ENCODE measurements at places on chromosomes 7 and 10.

DNA sequence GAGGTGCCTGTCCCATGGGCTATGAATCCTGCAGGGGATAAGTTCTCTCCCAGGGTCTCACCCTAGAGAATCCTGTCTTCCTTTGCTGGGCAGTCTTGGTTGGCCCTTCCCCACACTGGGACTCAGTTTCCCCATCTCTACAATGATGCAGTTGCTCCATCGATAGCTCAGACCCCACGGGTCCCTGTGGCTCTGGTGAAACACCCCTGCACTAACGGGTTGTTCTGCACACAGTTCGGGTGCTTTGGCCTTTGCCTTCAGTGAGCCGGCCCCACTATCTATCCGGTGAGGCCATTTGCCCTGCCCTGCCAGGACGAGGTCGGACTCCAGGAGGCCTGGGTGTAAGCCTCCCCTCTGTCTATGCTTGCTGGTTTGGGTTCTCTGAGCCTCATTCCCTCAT is 76.5 kb upstream of the PCBD1 start:
- no peak for DNase-seq

DNA sequence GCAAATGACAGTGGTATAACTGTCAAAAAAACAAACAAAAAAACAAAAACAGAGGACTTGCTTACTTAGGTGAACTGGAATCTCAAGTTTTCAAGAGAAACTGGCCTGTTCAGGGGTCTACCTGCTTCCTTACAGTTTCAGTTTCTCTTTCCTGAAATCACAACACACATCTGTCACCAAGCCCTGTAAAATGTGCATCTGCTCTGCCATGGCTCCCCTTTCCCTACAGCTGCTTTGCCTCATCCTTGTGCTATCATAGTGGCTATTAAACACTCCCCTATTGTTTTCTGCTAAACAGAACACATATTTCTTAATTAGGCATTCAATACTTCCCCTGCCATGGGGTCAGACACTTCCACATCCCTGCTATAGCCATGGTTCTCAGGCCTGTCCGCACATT is 37.6 kb downstream of the CPED1 start:
- DNase-seq: no peak

DNA sequence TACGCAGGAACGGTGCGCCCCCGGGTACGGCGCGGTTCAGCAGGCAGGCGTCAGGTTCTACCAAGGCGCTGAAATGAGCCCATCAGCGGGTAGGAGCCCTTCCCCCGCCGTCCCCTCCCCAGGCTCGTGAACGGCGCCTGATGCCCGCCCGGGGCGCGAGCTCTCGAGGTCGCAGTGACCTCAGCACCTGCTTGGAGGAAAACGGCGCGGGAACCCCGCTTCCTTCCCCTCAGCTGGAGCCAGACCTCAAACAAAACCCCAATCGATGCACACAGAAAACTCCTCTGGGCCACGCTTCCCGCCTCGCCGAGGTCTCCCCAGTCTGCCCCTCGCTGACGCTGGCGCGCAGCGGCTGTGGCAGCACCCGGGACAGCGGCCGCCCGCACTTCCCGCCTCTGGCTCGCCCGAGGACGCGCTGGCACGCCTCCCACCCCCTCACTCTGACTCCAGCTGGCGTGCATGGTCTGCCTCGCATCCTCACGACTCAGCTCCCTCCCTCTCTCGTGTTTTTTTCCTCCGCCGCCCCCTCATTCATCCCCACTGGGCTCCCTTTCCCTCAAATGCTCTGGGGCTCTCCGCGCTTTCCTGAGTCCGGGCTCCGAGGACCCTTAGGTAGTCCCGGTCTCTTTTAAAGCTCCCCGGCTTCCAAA is 514 bp upstream of the GAD2 start:
- DNase-seq: no peak

GRCh38 chr7:37282927-37283326 is 165.7 kb downstream of the ELMO1 start:
- peak; percentile 8 for DNase-seq

DNA sequence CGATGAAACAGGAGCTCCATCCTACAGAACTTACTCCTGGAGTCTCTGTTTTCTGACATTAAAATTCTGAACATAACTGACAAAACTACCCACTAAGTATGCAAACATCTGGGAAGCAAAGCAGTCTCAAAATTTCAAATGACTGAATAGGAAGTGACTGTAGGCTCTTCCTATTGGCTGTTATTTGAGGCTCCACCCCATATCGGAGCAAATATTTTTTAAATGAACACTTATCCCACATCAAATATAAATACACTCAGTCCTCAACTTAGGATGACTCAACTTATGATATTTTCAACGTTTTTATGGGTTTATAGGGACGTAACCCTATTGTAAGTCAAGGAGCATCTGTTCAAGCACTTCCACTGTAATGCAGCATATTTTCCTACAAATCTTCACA is 8.8 kb downstream of the HSPA12A start:
- DNase-seq: no peak

GRCh38 chr10:121813211-121813815 is 114.5 kb downstream of the ATE1 start:
- no peak for DNase-seq

DNA sequence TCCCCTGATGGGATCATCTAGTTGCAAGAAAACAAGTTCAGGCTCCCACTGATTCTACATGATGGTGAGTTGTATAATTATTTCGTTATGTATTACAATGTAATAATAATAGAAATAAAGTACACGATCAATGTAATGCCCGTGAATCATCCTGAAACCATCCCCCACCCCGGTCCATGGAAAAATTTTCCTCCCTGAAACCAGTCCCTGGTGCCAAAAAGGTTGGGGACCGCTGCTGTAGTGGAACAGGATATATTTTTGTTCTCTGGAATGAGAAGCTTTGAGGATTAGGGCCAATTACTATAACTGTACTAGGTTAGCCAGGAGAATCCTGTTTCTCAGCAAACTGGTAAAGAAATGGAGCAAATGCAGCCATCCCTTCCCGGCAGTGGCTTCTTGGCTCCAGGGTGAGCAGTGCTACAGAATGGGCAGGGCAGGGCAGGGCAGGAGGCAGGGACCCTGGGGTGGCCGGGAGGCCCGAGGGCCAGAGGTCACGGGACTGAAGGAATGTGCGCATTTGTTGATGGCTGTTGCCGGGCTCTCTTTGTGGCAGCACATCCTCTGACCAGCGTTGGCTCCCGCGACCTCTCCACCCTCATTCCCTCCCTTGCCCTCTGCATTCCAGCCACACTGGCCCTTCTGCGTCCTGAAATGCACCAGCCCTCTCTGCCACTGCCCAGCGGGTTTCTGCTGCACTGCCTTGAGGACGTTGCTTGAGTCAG is 162.3 kb upstream of the NPS start:
- no peak for DNase-seq

DNA sequence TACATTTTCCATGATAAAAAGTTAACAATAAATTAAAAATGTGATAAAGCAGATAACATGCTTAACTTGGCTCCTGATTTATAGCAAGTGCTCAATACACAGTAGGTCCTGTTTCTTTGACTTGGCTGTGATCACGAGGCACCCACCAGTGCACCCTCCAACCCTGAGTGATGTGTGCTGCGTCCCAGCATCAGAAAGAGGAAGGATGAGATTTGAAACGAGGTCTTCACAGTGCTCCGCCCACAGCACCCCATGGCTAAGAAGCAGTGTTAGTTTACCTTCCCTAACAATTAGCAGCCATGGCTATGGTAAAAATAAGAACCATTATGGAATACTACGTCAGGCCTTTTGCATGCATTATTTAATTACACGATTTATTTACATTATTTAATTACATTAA is 292.0 kb upstream of the ZMIZ1 start:
- no peak for DNase-seq

- no peak for DNase-seq
Observed at GRCh38 chr7:41418337-41418736, 284.6 kb downstream of the INHBA start.

GRCh38 chr10:55348534-55348933 is 547.5 kb upstream of the PCDH15 start:
- DNase-seq: no peak

- no peak for DNase-seq
Observed at GRCh38 chr10:1264001-1264400, 207.8 kb downstream of the WDR37 start.

DNA sequence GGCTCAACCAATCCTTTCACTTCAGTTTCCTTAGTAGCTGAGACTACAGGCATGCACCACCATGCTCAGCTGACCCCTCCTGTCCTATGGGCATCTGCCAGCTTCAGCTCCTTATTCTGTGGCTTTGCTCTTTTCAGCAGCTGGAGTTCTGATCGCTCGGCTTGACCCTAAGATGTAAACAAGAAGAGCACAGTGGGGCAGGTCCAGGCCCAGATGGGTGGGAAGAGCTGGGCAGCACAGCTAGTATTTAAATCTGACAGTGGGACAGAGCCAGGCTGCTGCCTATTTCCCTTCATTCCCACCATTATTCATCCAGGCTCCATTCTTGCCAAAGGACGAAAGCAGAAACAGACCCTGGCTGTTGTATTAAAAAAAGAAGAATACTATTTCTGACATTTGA is 494.9 kb upstream of the PODXL start:
- DNase-seq: no peak

DNA sequence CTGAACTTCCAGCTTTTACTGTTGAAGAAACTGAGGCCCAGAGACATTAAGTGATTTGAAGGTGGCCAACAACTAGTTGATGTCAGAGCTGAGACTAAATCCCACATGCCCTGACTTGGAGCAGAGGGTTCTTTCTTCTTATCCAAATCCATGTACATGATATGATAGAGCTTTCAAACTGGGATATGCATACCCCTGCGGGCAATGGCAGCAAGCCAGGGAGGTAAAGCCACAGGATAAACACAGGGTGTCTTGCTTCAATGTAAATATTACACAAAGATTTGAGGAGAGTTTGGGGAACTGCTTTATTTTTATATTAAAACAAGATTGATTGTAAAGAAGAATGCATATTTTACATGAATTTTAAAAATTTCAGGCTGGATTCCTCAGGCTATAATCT is 2.3 kb upstream of the LRRC72 start:
- no peak for DNase-seq

DNA sequence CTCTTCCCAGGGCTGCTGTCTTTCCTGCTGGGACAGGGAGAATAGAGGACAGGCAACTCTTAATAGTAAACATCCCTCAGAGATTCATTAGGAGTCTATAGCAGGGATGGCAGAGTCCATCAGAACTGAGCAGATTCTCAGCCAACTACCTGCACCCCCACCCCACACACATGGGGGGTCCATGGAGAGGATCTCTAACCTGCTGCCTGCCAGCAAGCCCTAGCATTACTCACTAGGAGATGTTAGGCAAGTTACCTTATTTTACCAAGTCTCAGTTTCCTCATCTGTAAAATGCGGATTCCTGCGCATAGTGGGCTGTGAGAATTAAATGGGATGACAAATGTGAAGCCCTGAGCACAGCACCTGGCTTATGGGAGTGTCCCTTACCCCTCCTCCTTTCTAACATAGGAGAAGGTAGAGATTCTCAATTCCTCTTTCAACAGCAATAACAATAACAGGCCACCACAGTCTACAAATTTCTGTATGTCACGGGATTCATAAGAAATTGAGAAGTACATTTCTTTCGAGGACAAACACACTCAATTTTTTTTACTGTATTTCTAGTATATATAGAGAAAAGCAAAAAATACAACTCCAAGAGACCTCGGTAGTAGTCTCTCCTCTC is 23.8 kb upstream of the WDR11 start:
- DNase-seq: no peak

- DNase-seq: no peak
Observed at GRCh38 chr7:148083448-148083847, 507.1 kb upstream of the C7orf33 start.

DNA sequence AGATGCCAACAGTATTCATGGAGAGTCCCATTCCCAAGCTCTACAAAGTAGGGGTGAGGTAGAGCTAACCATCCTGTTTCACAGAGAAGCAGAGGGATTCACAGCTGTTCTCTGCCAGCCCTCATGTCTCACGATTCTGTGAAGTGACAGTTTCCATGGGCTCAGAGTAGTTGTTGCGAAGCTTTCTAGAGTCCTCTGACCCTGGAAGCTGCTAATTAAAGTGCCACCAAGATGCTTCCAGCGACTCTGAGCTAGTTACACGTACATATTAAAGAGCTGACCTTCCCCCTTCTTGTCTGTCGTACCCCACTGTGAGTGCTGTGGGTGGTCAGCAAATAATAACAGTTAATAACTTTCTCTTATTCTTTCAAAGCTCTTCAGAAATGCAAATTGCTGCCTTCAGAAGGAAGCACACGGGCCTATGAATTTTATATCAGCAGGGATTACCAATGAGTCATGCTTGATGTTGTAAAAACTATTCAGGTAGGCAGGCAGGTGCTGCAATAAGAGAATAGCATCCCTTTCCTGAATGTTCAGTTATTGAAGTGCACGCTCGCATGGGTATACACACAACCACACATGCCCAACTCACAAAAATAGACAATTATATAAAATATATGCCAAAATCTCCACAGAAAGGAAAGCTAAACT is 34.1 kb downstream of the DNAJB9 start:
- no peak for DNase-seq

DNA sequence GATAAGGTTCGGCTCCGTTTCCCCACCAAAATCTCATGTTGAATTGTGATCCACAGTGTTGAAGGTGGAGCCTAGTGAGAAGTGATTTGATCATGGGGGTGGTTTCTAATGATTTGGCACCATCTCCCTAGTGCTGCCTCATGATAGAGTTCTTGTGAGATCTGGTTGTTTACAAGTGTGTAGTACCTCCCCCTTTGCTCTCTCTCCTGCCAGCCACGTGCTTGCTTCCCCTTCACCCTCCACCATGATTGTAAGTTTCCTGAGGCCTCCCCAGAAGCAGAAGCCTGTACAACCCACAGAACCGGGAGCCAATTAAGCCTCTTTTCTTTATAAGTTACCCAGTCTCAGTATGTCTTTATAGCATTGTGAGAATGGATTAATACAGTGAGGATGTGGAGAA is 12.1 kb upstream of the LRGUK start:
- DNase-seq: no peak

DNA sequence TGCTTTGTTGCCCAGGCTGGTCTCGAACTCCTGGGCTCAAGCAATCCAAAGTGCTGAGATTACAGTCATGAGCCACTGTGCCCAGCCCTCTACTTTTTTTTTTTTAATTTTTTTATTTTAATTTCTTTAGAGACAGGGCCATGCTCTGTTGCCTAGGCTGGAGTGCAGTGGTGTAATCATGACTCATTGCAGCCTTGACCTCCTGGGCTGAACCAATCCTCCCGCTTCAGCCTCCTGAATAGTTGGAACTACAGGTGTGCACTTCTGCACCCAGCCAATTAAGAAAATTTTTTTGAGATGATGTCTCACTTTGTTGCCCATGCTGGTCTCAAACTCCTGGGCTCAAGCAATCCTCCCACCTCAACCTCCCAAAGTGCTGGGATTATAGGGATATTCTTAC is 528.6 kb downstream of the GATA3 start:
- DNase-seq: no peak

GRCh38 chr7:1544178-1544895 is 11.7 kb downstream of the TMEM184A start:
- no peak for DNase-seq

- no peak for DNase-seq
Observed at GRCh38 chr7:111223802-111224253, 132.9 kb downstream of the LRRN3 start.

- no peak for DNase-seq
Observed at GRCh38 chr7:16083931-16084330, 337.4 kb downstream of the CRPPA start.
